ENCODE measurements at places on chromosomes 4 and X.
A peak's percentile ranks its signal among the peaks of the same experiment; 100 is the strongest.

GRCh38 chr4:84994280-84994679 lies 27.8 kb upstream of the WDFY3 start:
- no peak for DNase-seq

- no peak for DNase-seq
These were observed 104.2 kb downstream of the FAM47B start for GRCh38 chrX:35046660-35047296.

DNA sequence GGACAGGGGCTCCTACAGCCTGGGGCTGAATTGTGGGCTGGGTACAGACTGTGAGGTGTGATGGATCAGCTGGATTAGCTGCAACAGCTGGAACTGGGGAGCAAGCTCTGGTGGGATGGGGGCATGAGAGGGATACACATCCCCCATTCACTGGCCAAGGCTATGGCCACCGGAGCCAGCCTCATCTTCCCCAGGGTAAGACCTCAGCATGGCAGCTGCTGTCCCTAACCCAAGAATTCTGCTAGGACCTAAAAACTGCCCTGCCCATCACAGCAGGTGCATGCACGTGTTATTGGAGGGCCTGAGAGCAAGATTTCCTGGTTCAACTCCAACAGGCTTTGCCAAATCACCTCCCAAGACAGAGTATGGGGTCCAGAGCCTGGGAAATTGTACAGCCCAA lies 258.6 kb upstream of the AGTR2 start:
- no peak for DNase-seq

DNA sequence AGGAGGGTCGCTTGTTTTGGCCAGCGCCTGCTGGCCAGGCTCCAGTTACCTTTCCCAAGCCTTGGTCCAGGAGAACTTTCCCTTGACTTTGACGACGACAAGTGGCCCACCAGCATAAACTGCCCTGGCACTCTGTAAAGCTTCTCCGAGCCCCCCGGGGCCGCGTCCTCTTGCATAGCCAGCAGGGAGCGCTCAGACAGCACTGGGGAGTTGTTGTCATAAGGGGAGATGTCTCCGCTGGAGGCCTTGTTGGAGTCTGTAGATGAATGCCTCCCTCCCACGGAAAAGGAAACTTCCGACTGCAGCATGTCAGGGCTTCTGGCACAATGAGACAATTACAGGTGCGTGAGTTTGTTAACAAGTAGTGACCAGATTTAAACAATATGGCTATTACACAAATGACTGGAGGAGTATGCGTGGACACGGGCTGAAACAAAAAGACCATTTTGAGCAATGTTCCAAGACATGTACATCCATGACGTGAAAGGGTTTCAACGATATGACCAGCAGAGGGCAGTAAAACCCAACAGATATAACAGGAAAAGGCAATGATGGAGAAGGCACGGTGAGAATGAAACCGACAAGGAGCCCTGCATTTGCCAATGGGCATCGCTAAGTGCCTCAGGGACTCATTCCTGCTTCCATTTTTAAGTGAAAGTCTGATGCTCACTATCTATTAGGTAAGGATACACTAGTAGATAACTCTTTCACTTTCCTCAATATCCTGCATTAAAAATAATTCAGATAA lies 33.0 kb downstream of the HCCS start:
- peak; percentile 63 for DNase-seq

- no peak for DNase-seq
These were observed 54.4 kb downstream of the MCUB start for GRCh38 chr4:109614466-109614865.

Data from activated effector memory CD4-positive, alpha-beta T cell treated with anti-CD3 and anti-CD28 coated beads, Interleukin-2, amount 50 U/mL, for 16 hours (primary cell).